ENCODE measurements at places on chromosomes 16 and 17.

GRCh38 chr17:62781831-62782251 lies 26.3 kb downstream of the MARCHF10 start:
- H3K27me3 ChIP-seq: no peaks in the 10 kb centered on the region
- H3K27ac ChIP-seq: peak overlapping the region; percentile 90
- no peak for DNase-seq
- H3K4me1 ChIP-seq: peaks cover 44% of the 10 kb centered on the region

- H3K4me3 ChIP-seq: no peak overlapping the region
- H3K27me3 ChIP-seq: no peaks in the 10 kb centered on the region
- peaks cover 37% of the 10 kb centered on the region for H3K4me1 ChIP-seq
- DNase-seq: peak; percentile 92
- H3K36me3 ChIP-seq: peaks cover 28% of the 10 kb centered on the region
Observed at GRCh38 chr16:70678121-70678897, 7.5 kb downstream of the MTSS2 start.

DNA sequence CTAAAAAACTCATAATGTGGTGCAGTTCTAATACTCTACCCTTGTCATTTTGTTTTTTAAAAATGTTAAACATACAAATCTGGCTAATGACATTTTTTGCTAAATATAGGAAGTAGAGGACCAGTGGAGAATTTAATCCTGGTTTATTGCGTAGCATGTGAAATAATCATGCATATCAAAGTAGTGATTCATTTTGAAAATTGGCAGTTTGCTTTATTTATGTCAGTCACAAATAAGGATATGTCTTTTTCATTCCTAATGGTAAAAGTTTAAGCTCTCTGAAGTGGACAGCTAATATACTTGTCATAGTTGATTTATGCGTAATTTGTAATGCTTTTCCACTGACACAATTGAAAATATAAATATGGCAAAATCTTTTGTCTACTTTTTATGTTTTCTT lies 224.2 kb downstream of the BCAS3 start:
- peak overlapping the region; percentile 78 for H3K27ac ChIP-seq
- DNase-seq: no peak
- H3K27me3 ChIP-seq: no peaks in the 10 kb centered on the region
- peaks cover 25% of the 10 kb centered on the region for H3K4me1 ChIP-seq

DNA sequence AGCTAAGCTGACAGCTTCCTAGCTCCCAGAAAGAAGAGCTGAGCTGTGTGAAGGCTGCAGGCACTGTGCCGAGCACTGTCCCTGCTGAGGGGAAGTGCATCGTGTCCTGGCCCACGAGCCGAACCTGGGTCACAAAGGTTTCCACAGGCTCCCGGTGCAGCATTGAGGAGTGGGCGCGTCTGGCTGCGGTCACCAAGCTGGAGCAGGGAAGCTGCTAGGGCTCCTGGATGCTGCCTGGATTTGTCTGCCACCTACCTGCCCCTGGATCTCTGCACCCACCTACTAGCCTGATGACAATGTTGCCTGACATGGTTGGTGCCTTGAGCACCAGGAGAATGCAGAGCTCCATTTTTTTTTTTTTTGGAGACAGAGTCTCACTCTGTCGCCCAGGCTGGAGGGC lies 6.5 kb upstream of the SRRM2 start:
- no peaks in the 10 kb centered on the region for H3K27me3 ChIP-seq
- no peak overlapping the region for H3K4me3 ChIP-seq
- H3K36me3 ChIP-seq: peaks cover 2% of the 10 kb centered on the region
- H3K27ac ChIP-seq: no peak overlapping the region
- no peak for DNase-seq

DNA sequence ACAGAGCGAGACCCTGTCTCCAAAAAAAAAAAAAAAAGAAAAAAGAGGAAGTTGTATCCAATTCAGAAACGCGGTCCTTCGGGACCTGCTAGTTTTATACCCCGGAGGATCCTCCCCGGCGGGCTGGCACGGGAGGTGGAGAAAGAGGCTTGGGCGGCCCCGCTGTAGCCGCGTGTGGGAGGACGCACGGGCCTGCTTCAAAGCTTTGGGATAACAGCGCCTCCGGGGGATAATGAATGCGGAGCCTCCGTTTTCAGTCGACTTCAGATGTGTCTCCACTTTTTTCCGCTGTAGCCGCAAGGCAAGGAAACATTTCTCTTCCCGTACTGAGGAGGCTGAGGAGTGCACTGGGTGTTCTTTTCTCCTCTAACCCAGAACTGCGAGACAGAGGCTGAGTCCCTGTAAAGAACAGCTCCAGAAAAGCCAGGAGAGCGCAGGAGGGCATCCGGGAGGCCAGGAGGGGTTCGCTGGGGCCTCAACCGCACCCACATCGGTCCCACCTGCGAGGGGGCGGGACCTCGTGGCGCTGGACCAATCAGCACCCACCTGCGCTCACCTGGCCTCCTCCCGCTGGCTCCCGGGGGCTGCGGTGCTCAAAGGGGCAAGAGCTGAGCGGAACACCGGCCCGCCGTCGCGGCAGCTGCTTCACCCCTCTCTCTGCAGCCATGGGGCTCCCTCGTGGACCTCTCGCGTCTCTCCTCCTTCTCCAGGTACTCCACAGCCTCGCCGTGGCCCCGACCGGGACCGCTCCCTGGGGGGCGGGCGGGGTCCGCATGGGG lies at the start of gene CDH3:
CDH3 (plus strand) TSS at position 596 of the 779 bp plus-strand sequence; CDS start at position 666, 70 bp downstream.
- H3K4me3 ChIP-seq: peak within 1 kb of the TSS; percentile 63
- DNase-seq: no peak
- peaks cover 18% of the 10 kb centered on the region for H3K4me1 ChIP-seq
- H3K36me3 ChIP-seq: no peaks in the 10 kb centered on the region

DNA sequence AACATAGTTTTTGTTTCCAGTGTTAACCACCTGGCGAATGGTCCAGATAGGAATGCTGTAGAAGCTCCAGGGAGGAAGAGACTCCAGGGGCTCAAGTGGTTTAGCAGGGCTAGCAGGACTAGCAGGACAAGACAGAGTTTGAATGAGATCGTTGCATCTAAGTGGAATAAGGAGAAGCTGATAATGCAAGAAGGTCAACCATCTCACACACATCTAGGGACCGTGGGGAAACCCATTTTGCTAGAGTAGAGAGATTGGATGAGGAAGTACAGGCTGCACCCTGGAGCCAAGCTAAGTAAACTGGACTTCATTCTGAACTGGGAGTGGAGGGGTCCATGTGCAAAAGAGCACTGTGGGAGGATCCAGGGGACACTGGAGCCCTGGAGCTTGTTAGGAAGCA lies 86.1 kb upstream of the HSBP1 start:
- peaks cover 8% of the 10 kb centered on the region for H3K4me1 ChIP-seq
- no peaks in the 10 kb centered on the region for H3K27me3 ChIP-seq
- H3K27ac ChIP-seq: no peak overlapping the region
- H3K36me3 ChIP-seq: no peaks in the 10 kb centered on the region

GRCh38 chr17:66789093-66789492 lies 45.8 kb upstream of the CACNG5 start:
- peaks cover 22% of the 10 kb centered on the region for H3K36me3 ChIP-seq
- no peaks in the 10 kb centered on the region for H3K27me3 ChIP-seq

GRCh38 chr17:58870747-58871146 lies 115.1 kb downstream of the PPM1E start:
- no peak overlapping the region for H3K4me3 ChIP-seq
- no peaks in the 10 kb centered on the region for H3K27me3 ChIP-seq
- no peak for DNase-seq
- H3K4me1 ChIP-seq: no peaks in the 10 kb centered on the region

GRCh38 chr16:11100239-11100750 lies 155.7 kb downstream of the SOCS1 start:
- H3K4me1 ChIP-seq: peaks cover 38% of the 10 kb centered on the region
- no peak overlapping the region for H3K4me3 ChIP-seq
- H3K36me3 ChIP-seq: peaks cover 9% of the 10 kb centered on the region

DNA sequence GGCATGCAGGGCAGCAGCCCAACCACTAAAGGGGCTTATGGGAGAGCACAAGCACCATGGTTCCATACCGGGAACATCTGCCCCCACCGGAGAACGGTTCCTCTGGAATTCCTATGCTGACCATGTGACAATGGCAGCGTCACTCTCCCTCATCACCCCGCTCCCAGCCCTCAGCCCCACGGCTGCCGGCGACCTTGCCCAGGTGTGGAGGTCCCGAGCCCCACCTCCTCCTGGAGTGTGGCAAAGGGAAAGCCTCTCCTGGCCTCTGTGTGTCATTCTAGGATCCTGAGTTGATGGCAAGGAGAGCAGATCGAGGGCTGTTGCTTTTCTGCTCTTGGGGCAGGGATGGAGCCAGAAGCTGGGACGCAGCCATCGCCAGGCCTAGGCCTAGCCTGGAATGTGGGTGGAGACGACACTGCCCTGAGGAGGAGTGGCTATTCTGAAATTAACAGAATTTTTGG lies 17.8 kb upstream of the RNPS1 start:
- H3K4me1 ChIP-seq: no peaks in the 10 kb centered on the region
- no peak for DNase-seq
- H3K36me3 ChIP-seq: peaks cover 9% of the 10 kb centered on the region

DNA sequence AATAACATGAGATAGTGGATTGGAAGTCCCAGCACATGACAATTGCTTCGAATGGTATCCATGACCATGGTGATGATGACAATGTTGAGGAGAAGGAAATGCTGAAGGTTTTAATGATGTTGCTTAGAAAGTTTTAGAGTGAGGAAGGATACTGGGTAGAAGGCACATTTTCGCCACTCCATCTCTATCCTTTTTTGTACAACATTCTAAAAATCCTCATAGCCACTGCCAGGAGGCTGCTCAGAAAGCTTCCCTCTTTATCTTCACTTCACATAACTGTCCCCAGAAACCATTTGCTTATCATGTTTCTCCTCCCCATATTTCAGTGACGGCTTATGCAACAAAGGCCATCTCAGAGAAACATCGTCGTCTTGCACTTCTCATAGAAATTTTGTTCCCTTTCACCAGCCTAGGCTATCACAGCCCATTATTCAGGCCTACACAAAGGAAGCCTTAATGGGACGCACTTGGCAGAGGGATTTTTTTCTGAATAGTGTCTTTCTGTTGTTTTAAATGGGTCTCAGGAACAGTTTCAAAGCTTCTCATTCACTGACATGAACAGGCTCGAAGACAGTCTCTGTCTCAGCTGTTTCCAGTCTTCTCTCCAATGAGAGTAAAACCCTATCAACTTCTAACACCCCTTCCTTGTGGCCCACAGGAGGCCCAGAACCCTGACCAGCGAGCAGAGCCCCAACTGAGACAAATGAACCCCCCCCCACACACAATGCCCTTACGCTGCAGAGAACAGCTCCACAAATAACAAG lies 506.7 kb downstream of the HAPSTR1 start:
- no peak for DNase-seq
- no peaks in the 10 kb centered on the region for H3K27me3 ChIP-seq
- H3K4me3 ChIP-seq: no peak overlapping the region
- no peaks in the 10 kb centered on the region for H3K36me3 ChIP-seq
- H3K4me1 ChIP-seq: no peaks in the 10 kb centered on the region

DNA sequence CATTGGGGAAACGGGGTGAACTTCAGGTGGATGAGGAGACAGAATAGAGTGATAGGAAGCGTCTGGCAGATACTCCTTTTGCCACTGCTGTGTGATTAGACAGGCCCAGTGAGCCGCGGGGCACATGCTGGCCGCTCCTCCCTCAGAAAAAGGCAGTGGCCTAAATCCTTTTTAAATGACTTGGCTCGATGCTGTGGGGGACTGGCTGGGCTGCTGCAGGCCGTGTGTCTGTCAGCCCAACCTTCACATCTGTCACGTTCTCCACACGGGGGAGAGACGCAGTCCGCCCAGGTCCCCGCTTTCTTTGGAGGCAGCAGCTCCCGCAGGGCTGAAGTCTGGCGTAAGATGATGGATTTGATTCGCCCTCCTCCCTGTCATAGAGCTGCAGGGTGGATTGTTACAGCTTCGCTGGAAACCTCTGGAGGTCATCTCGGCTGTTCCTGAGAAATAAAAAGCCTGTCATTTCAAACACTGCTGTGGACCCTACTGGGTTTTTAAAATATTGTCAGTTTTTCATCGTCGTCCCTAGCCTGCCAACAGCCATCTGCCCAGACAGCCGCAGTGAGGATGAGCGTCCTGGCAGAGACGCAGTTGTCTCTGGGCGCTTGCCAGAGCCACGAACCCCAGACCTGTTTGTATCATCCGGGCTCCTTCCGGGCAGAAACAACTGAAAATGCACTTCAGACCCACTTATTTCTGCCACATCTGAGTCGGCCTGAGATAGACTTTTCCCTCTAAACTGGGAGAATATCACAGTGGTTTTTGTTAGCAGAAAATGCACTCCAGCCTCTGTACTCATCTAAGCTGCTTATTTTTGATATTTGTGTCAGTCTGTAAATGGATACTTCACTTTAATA lies 7.0 kb upstream of the TMEM235 start:
- peaks cover 3% of the 10 kb centered on the region for H3K4me1 ChIP-seq
- H3K27me3 ChIP-seq: no peaks in the 10 kb centered on the region
- no peak overlapping the region for H3K27ac ChIP-seq
- peaks cover 2% of the 10 kb centered on the region for H3K36me3 ChIP-seq
- DNase-seq: no peak
- H3K4me3 ChIP-seq: no peak overlapping the region

GRCh38 chr16:75247249-75247648 lies 4.2 kb downstream of the BCAR1 start:
- H3K4me1 ChIP-seq: peaks cover 83% of the 10 kb centered on the region
- peaks cover 3% of the 10 kb centered on the region for H3K36me3 ChIP-seq
- DNase-seq: no peak
- no peaks in the 10 kb centered on the region for H3K27me3 ChIP-seq
- H3K4me3 ChIP-seq: peak overlapping the region; percentile 51
- peak overlapping the region; percentile 100 for H3K27ac ChIP-seq

GRCh38 chr17:80117491-80118401 lies 16.4 kb downstream of the GAA start:
- DNase-seq: no peak
- peaks cover 2% of the 10 kb centered on the region for H3K36me3 ChIP-seq
- H3K27ac ChIP-seq: no peak overlapping the region

DNA sequence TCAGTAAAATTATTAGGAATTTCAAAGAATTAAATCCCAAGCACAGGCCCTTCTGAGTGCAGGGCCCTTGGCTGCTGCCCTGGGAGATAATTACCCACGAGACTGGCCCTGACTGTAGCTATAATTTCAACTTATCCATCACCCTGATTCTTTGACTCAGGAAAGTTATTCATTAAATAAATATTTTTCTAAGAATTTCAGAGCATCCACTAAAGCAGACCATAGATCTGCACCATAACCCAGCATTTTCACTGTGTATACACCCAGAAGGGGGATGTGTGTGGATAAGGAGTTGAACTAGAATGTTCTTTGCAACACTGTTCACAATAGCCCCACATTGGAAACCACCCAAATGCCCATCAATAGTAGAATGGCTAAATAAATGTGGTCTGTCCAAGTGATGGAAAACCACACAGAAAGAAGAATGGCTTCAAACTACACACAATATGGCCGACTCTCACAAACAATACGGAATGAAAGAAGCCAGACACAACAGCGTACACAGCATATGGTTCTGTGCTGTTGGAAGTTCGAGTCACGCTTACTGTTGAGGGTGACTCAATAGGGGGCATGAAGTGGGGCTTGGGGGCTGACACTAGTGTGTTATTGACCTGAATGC lies 33.9 kb upstream of the MEAK7 start:
- H3K4me1 ChIP-seq: peaks cover 41% of the 10 kb centered on the region
- no peak overlapping the region for H3K4me3 ChIP-seq
- no peaks in the 10 kb centered on the region for H3K36me3 ChIP-seq
- H3K27ac ChIP-seq: peak overlapping the region; percentile 54

- H3K27me3 ChIP-seq: peaks cover 31% of the 10 kb centered on the region
- DNase-seq: no peak
- H3K4me3 ChIP-seq: no peak overlapping the region
- H3K4me1 ChIP-seq: peaks cover 10% of the 10 kb centered on the region
- peaks cover 2% of the 10 kb centered on the region for H3K36me3 ChIP-seq
Observed at GRCh38 chr16:28259091-28259780, 33.1 kb upstream of the SBK1 start.

GRCh38 chr16:80914379-80915078 lies 92.2 kb downstream of the CMC2 start:
- H3K4me1 ChIP-seq: no peaks in the 10 kb centered on the region
- no peak overlapping the region for H3K27ac ChIP-seq
- no peak overlapping the region for H3K4me3 ChIP-seq
- H3K27me3 ChIP-seq: peaks cover 14% of the 10 kb centered on the region
- DNase-seq: no peak
